GM10248 (cell line): ENCODE measurements at places on chromosomes 16 and 17.

DNA sequence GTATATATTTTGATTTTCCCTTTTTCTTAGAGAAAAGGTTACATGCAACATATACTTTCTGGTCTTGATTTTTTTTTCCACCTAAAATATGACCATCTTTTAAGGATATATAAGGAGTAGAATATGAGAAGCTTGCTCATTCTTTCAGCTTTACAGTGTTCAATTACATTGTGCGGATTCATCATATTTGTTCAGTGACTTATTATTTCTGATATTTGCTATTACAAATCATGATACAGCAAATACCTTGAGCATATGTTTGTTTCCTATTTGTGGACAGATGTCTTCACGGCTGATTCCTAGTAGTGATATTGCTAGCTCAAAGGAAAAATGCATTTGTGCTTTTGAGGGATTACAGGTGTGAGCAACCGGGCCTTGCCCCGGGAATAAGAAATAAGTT, 18.1 kb downstream of the KATNIP start:
- no peak for DNase-seq

DNA sequence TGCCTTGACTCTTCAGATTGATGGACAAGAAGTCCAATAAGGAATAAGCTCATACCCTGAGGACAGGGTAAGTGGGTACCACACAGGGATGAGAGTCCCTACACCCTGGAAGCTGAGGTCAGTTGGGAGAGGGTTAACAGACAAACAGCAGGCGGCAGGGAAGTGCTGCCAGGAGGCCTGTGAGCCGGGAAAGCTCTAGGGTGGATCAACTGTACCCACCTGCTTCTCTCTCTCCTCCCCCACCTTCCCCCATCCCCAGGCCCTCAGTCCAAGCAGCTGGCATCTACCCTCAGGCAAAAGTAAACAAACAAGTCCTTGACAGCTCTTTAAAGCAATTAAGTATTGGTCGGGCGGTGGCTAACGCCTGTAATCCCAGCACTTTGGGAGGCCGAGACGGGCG, 20.7 kb upstream of the MYLK3 start:
- no peak for DNase-seq

DNA sequence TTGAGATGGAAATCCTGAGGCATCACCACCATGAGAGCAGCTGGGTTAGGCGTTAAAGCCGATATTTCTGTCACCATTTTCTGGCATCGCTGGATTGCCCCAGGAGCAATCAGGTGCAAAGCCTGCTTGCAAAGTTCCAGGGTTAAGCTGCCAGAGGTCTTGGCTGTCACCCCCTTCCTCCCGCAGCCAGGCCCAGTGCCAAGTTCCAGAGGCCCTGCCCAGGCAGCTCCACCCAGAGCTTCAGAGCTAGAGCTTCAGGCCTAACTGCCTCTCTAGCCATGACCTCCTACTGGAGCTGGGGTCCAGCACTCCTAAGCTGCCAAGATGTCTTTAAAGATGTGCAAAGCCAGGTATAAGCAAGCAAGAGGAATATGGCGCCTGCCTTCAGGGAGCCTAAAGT, 8.8 kb upstream of the TMEM238L start:
- no peak for DNase-seq

DNA sequence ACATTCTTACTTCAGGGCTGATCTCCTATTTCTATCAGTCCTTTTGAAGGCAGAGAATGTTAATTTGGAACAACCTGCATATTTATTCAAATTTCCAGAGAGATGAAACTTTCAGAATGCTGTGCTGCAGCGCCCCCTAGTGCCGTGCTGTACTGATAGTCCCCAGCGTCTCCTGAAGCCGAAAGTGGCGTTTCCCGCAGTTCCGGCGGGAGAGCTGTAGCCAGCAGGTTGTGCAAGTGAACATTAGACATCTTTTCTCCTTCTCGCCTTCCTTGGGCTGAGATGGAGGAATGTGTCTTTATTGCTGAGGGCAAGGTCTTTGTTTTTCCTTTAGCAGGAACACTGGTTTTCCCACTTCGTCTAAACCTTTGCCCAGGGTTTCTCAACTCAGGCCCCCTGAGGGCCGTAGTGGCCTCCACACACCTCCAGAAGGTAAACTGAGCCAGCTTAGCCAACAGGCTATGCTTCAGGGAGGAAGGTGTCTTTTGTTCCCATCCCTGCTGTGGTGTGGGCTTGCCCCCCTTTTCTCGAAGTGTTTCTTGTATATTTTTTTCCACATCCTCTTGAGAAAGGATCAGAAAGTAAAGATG, 26.4 kb downstream of the USP10 start:
- peak; percentile 54 for DNase-seq

GRCh38 chr16:4788489-4788889, 344 bp upstream of the SEPTIN12 start:
- DNase-seq, result no peak

DNA sequence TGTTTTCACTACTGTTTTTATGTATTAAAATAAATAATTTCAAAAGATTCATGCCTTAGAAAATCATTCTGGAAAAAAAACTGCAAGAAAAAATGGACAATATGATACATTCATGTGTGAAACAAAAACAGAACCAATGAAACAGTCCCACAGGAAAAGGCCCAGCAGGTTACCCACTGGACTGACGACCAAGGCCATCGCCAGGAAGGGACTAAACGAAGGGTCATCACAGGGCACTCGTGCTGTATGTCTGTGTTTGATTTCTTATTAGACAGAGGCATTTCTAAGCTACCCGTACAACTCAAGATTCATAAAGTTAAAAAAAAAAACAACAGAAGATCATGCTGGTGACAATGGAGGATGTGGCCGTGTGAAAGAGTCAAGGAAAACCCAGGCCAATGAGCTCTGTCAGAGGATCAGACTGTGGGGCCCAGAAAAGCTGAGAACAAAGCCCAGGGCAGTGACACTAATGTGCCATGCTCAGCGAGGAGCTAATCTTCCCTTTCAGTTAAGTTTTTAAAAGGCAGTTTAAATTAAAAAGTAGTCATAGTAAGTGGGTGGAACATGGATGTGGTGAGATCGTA, 31.8 kb downstream of the NSMCE1 start:
- DNase-seq, result no peak

DNA sequence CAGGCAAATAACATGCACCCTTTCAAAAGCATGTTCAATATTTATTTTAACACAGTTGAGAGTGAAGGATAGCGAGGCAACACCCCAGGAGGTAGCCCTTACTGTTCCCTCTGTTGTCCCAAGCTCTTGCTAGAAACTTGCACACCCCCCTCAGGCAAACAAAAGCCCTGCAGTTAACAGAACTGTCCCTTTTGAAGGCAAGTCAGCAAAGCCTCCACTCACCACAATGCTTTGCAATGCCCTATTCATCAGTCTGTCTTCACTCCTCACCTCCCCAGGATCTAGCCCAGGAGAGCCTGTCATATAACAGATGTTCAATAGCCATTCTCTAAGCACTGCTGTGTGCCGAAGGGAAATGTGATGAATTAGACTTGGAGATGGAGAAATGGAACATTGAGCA, 3.5 kb upstream of the CNEP1R1 start:
- DNase-seq, result no peak

DNA sequence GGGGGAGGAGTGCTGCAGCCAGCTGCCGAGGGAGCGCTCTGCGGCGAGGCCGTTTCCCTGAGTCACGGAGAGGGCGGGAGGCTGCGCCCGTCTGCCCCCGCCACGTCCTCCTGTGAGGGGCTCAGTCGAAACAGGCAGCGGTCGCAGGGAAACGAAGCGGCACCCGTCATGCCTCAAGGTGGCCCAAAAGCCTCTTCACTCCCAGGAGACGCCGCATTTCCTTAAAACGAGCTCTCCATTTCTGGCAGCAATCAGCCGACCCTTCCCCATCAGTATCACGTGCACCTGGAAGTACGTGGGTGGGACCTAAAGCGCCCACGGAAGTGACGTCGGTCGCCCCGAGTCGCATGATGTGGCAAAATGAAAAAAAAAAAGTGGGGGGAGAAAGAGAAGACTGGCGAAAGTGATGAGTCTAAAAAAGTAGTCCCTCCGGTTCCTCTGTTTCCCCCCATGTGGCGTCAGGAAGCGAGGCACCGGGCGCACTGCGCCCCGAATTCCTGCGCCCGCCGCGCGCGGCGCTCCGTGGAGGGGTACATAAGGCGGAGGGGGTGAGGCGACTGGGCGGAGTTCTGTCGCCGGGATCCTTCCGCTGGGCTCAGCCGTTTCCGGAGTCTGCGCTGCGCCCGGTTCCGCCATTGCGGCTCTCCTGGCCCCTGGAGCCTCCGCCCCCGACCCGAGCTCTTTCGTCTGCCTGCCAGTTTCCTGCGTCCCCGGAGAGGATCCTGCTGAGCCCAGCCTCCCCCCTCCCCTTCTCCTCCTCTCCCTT, at the start of gene CLTC:
Gene CLTC (plus strand): TSS at position 598 of the 766 bp plus-strand sequence. CDS start 237 bp downstream, outside the sequence.
- peak; percentile 86 for DNase-seq

DNA sequence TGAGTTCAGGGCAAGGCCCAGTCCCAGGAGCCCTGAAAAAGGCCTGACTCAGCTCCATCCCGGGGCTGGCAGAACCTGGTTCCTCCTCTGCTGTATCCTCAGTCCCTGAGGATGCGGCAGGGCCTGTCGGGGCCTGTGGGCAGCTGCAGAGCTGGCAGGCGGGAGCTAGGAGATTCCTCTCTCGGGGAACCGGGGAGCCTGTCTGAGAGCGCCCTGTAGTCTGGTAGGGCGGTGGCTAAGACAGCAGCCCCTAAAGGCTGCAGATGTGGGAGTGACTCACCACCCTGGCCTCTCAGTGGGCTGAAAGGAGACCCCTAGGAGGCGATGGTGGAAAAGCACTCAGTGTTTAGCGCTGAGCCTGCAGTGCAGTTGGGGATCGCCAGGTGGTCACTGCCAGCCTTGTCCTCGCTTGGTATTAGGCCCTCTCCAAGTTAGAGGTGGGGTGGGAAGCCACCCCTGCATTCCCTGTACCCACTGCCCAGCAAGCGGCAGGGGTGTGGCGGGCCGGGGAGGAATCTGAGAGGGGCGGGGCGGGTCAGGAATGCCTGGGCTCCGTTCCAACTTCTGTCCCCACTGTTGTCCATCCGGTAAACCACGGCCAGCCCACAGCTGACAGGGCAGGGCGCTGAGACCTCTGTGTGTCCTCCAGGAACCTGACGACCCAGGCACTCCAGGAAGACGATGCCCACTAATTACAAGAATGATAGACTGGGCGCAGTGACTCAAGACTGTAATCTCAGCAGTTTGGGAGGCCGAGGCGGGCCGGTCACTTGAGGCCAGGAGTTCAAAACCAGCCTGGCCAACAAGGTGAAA, 29.5 kb upstream of the CDH1 start:
- DNase-seq, result no peak

GRCh38 chr16:1645914-1646525, 32.1 kb upstream of the JPT2 start:
- DNase-seq, result no peak
